ENCODE measurements at places on chromosomes 12 and 14. TPM values are rescaled to one million over a fixed set of nuclear protein-coding genes. Genes with fewer than 3 reads are reported as not detected.

ST8SIA1 gene
- total RNA-seq: 1.7 TPM

FICD gene
- 3.6 TPM for total RNA-seq

LTA4H gene
- total RNA-seq: 49.9 TPM

SPX gene
- total RNA-seq: 1.3 TPM

TEX52 gene
- total RNA-seq: not detected

DNAI7 gene
- not detected for total RNA-seq

KHNYN gene
- 18.4 TPM for total RNA-seq

HRK gene
- not detected for total RNA-seq

MAP3K9 gene
- 1.1 TPM for total RNA-seq

USP44 gene
- not detected for total RNA-seq

KCNA5 gene
- not detected for total RNA-seq

SIX6 gene
- total RNA-seq: not detected

KITLG gene
- total RNA-seq: 4.7 TPM

LMNTD1 gene
- total RNA-seq: not detected

DNAJC22 gene
- 10.4 TPM for total RNA-seq

ASB2 gene
- 0.78 TPM for total RNA-seq

CFAP54 gene
- total RNA-seq: 0.68 TPM

PRKAB1 gene
- total RNA-seq: 12.7 TPM

FLVCR2 gene
- total RNA-seq: 1.3 TPM

CKB gene
- 8.8 TPM for total RNA-seq

PLA2G1B gene
- total RNA-seq: not detected

PTCSC3 gene
- not detected for total RNA-seq

NELL2 gene
- total RNA-seq: 1.1 TPM

METTL3 gene
- total RNA-seq: 48.9 TPM

ACYP1 gene
- total RNA-seq: 43.6 TPM

CFAP73 gene
- total RNA-seq: not detected

LTBP2 gene
- 26.0 TPM for total RNA-seq

TAS2R42 gene
- total RNA-seq: not detected

TC2N gene
- not detected for total RNA-seq

IGF1 gene
- not detected for total RNA-seq

CEBPE gene
- not detected for total RNA-seq

FGFR1OP2 gene
- 58.3 TPM for total RNA-seq

SERPINA3 gene
- 0.96 TPM for total RNA-seq

ACOT2 gene
- 31.9 TPM for total RNA-seq

CCDC77 gene
- total RNA-seq: 23.3 TPM

MAP1LC3B2 gene
- 0.48 TPM for total RNA-seq

KLRD1 gene
- not detected for total RNA-seq

LRIG3 gene
- total RNA-seq: 8.0 TPM

PTHLH gene
- 0.88 TPM for total RNA-seq

TMEM233 gene
- 0.59 TPM for total RNA-seq

LRRK2 gene
- total RNA-seq: 2.3 TPM

FOXG1 gene
- total RNA-seq: not detected

Measured in RPMI7951 (cell line).